ENCODE measurements at places on chromosomes 7 and 10.

DNA sequence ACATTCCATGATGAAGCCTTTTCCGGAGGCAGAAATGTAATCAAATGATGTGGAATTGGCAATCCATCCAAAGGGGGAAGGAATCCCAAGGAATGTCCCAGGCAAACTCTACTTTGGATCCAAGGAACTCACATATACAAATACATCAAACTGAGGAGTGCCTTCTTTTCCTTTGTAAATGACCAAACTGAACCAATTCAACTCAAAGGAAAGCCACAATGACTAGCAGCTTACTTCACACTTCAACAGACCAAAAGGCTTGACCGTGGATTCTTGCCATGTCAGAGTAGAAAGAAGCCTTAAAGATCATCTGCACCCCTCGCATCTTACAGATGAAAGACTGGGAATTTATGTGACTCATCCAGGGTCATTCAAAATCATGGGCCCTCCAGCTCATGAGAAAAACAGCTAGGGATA lies 79.7 kb upstream of the MACROH2A2 start:
- no peak for DNase-seq

DNA sequence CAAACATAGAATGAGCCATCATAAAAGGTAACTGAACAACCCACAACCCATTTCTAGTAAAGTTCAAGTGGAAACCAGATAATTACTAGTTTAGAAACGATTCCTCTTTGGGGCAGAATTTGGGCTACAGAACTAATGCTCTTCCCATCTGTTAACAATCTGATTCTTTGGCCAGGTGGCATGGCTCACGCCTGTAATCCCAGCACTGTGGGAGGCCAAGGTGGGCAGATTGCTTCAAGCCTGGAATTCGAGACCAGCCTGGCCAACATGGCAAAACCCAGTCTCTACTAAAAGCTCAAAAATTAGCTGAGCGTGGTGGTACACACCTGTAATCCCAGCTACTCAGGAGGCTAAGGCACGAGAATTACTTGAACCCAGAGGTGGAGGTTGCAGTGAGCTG lies 18.5 kb downstream of the CYP51A1 start:
- DNase-seq: no peak

GRCh38 chr7:93943816-93944540 lies 22.4 kb downstream of the GNG11 start:
- no peak for DNase-seq

DNA sequence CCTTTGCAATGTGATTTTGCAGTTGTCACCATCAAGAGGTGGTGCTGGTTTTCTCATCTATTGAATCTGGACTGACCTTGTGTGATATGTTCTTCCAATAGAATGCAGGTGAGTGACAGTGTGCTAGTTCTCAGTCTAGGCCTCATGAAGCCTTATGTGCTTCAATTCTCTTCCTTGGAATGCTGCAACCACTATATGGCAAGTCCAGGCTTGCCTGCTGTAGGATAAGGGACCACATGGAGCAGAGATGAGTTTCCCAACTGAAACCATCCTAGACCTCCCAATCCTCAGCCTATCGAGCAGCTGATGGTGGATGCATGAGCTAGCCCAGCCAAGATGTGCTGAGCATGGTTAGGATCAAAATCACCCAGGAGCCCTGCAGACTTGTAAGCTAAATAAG lies 32.6 kb upstream of the ARHGAP21 start:
- no peak for DNase-seq

- no peak for DNase-seq
These were observed 45.4 kb downstream of the GOLGA7B start for GRCh38 chr10:97895084-97895483.

- no peak for DNase-seq
These were observed 2.3 kb upstream of the H2BK1 start for GRCh38 chr7:151212626-151213025.

All from activated naive CD8-positive, alpha-beta T cell treated with anti-CD3 and anti-CD28 coated beads, Interleukin-2, amount 10 ng/mL, durations not matched to agents 7 days and 5 days (primary cell).